ENCODE measurements at places on chromosomes 6 and 20.

DNA sequence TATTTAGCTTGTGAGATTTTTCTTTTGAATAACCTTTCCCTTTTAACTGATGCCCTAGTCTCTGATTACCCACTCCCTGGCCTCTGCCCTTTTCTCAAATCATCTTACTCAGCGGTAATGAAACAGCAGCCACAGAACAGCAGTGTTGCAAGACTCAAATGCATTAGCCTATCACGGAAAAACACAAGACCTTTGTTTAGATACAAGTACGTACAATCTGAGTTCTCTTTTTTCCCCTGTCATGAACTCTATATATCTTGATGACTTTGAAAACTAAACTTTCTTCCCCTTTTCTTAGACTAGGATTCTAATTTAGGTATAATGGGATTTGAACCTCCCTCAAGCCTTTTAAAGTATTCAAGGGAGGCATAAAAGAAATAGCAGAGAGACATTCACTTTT is 1034.9 kb downstream of the EYS start:
- DNase-seq: no peak

GRCh38 chr6:127352524-127352923 is 9.1 kb upstream of the ECHDC1 start:
- DNase-seq: no peak

GRCh38 chr6:155284775-155285174 is 21.0 kb downstream of the CLDN20 start:
- no peak for DNase-seq

DNA sequence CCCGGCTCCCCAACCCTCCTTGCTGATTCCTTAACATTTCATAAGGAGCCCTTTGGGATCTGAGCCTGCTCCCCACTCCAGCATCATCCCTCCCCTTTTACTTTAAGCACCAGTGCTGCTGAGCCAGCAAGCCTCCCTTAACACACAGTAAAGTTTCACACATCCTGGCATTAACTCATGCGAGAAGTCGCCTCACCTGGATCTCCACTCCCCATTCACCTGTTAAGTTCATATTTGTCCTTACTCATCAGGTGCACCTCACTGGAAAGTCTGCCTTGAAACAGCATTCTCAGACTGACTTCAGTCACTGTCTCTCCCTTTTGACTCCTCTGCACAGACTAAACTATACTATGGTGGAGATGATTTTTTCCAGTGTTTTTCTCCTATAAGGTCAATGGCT is 47.8 kb upstream of the MAP7 start:
- no peak for DNase-seq

- no peak for DNase-seq
These were observed 670.8 kb downstream of the PRKN start for GRCh38 chr6:162056745-162057144.

DNA sequence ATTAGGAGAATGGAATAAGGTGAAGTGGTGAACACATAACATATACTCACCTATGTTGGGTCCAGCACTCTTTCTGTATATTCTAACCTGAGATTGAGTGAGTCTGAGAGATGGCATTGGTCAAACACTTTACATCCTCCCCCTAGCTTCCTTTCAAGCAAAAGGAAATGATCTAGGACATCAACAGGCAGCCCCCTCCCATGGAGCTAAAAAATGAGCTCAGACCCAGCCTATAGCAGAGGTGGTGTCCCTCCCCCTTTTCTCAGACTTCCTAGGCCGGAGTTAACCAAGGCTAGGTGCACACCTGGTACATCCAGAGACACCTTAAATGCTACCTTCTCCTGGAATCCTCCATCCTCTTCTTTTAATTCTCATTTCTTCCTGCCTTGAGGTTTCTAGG is 5.5 kb upstream of the SDC4 start:
- DNase-seq: no peak

- no peak for DNase-seq
These were observed 160.8 kb downstream of the ZDHHC14 start for GRCh38 chr6:157541618-157542413.

- DNase-seq: no peak
These were observed 235.1 kb upstream of the ZNF217 start for GRCh38 chr20:53828682-53829254.

DNA sequence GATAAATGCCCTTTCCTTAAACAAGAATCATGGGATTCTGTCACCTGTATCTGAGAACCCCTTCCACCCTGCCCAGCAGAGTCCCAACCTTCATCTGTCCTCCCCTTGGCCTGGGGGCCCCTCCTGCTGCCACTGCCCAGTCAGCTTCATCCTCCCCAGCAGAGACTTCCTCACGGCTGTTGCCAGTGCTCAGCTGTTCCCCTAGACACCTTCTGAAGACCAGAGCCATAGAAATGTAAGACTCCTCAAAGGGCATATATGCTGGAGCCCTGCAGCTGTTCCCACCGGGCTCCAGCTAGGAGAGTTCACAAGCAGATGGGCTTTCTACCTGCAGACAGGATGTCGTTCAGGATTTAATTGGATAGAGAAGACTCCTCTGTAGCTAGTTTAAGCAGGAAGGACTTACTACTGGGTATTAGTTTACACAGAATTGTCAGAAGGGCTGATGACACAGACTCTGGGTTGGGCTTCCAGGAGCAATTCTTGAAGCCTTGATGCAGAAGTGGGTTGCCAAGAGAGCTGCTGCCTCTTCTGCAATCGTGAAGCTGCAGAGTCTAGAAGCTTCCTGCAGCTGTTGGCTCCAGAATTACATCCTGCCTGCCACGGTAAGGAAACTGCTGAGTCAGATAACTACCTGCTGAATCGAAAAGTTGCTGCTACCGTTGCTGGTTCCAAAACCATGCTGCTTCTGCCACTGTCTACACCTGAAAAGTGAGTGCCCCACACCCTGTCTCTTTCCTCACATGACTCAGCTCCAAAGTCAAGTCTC is 57.1 kb upstream of the MLN start:
- DNase-seq: no peak

DNA sequence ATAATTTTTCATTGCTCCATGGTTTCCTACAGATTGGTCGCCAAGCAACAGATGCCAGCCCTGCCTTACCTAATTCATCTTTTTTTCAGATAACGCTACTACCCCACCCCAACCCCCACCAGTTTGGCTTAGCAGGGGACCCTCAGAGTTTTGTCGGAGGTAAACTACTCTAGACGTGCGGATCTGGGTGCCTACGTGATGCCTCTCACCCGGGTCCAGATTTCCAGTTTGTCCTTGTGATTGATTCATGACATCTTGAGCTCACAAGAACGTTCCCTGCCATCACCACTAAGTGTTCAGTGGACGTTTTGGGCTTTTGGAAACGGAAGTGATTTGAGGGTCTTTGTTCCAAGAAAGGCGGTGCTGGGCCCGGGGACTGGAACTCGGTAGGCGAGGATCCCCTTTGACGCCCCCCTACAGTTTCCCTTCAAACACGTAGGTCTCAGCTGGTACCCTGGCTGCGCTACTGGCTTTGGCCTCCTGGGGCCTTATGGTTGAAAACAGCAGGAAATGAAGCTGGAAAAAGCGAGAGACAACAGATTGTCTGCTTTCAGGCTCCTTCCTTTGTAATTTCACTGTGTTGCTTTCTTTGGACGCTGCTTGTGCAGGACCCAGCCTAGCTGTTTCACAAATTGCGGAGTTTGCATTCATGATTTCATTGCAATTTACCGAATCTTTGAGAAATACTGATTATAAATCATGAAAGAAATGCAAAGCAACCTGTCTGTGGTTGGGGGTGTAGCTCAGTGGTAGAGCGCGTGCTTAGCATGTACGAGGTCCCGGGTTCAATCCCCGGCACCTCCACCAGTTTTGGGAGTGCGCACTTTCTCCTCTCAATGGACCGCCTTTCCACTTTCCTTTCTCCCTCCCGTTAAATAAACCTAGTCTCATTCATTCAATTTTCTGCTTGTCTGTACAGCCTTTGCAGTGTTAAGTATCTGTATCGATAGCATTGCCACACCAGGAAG is 81.0 kb downstream of the GPX5 start:
- DNase-seq: peak; percentile 57

- no peak for DNase-seq
These were observed at the start of gene LY86 for GRCh38 chr6:6588064-6588923. LY86 (plus strand) TSS chr6:6588720; CDS start chr6:6588735, 15 bp downstream.

DNA sequence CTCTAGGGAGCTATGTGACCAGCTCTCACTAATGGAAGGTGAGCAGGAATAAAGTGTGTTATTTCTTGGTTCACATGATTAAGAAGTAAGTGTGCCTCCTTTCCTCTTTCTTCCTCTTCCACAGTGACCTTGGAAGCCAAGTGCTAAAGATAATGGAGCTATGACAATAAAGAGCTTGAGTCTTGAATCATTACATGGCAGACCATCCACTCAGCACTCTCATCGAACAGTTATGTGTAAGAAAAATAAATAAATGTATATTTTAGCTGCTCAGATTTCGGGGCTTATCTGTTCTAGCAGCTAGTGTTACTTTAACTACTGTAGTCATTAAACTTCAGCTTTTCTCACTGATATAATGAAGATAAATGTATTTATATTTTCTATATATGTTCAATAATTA is 72.9 kb downstream of the HDGFL1 start:
- no peak for DNase-seq

GRCh38 chr6:47241742-47242482 is 67.8 kb downstream of the TNFRSF21 start:
- no peak for DNase-seq

DNA sequence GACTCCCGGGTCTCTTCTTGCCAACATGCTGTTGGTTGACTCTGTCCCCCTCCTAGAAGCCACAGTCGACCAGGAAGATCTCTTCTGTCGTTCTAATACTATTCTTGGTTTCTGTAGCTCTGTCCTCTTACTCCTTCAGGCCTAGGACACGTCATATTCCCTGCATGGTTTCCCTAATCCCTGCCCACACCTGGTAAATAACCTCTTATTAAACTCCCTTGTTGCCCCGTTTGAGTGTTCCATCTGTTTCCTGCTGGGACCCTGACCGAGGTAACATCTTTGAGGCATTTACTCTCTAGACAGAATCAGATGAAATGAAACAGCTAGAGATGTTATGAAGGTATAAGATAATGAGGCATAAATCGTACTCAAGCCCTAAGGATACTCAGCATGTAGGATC is 68.1 kb downstream of the PLCB4 start:
- DNase-seq: no peak

Measured in neuronal stem cell (in vitro differentiated cells).